Left lung (tissue), 14 donors: ENCODE measurements at places on chromosomes 13 and 19. TPM values are rescaled to one million over a fixed set of nuclear protein-coding genes. Genes with fewer than 3 reads are reported as not detected.
A peak's percentile ranks its signal among the peaks of the same experiment; 100 is the strongest.

- DNase-seq = no peak
Measured at GRCh38 chr13:69677343-69677742, 430.3 kb upstream of the ATXN8OS start.

DNA sequence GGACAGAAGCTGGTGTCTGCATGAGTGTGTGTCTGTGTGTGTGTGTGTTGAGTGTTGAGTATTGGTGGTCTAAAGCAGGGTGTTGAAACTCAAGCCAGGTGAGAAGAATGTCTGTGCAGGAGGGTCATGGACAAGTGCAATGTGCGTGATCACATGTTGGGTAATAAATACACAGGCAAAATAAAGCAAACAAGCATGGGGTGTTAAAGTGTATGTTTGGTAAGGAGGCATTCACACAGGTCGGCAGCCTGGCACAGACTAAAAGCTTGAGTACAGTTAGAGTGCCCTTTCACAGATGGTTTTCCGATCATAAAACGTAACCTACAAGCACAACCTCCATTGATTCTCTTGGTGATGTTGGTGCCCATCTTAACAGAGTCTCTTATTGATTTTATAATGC is 476.9 kb upstream of the KLHL1 start:
- no peak for DNase-seq

DNA sequence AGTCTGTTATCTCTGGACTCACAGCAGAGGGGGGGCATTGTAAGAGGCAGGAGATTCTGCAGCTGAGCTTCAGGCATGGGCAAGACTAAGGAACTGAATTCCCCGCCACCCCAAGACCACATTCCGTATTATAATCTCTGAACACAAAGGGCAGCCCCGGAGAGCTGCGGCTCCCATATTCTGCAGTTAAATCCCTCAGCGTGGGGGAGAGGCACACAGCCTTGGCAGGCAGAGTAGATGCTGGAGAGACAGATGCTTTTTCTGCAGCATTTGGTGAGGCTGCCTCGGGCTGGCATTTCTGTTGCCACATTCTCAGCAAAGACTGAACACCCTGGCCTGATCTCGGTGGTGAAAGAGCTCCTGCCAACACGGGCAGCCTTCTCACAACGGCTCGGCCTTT is 12.9 kb downstream of the CHAF1A start:
- peak; percentile 19 for DNase-seq

GRCh38 chr13:40206241-40207000 is 460.0 kb downstream of the FOXO1 start:
- DNase-seq = no peak

ZNF20 gene
- 4.8 TPM for total RNA-seq
